EL (cell line): ENCODE measurements at places on chromosomes 3 and 15.

DNA sequence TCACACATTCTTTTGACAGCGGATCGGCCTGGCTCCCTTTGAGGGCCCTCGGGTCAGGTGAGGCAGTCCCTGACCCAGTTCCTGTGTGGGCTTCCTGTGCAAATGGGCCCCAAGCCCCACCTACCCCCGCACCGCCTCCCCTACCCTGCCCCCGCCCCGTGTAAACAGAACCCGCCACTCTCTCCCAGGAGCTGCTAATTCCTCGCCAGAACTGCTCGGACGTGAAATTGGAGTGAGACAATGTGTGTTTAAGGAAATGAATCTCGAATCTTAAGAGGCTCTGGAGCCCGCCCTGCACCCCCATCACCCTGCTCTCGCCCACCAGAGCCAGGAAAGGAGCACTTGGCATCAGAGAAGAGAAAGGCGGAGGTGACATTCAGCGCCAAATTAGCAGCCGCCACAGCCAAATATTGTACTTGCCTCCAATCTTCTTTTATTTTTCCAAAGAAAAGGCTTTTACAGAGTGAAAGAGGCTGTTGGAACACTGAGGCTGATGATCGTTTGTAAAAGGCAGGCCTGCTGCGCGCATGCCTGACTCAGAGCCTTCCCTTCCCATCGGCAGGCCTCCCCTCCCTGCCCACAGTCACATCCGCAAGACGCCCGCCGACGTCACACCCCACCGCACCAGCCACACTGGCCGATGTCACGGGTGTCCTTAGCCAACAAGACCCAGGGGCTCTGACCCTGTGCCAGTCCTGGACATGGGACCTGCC, 53.1 kb downstream of the CACNA2D2 start:
- no peak for DNase-seq

DNA sequence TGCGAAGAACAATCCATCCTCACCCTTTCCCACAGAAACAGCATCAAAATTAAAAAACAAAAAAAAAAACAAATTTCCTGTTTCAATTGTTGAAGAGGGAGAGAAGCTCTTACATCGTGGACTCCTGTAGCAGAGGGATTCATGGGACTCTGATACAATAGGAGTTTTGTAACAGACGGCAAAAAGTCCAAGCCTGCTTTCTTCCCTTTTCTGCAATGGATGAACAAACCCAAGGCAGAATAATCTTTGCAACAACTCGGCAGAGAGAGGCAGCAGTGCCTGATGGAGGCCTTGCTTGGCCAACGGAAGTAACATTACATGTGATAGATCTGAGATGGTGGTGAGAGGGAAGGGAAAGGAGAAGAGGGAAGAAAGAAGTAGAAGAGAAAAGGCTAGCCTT, 26.9 kb downstream of the CCR4 start:
- no peak for DNase-seq

DNA sequence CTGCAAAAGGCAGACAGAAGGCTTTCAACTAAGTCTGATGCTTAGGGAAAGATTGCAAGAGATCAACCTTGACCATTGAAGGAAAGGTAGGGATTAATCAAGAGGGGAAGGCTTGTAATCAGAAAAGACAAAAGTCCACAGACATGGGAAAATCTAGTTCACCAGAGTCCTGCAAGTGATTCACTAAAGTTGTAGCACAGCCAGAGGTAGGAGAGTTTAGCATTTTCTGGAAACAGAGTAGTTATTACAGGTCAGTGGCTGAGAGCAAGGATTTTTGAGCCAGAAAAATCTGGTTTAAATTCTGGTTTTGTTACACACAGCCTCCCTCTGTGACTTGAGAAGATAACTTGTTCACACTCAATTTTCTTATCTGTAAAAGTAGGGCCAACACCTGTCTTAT, 35.3 kb upstream of the DPPA4 start:
- no peak for DNase-seq

GRCh38 chr15:88472225-88472624, 4.7 kb downstream of the MRPS11 start:
- DNase-seq: no peak

DNA sequence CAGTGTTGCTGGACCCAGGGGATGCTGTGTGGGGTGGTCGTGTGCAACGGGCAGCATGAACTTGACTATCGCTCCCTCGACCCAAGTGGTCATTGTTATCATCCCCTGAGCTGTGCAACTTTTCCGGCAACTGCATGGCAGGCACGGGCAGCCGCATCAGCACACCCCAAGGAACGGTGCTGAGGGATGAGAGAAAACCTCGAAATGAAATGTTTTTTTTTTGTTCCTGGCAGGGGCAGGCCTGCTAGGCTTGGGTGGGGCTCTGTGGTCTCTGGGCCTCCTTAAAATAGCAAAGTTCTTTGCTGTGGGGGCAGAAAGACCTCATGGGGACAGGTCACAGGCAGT, 51.4 kb downstream of the CORO2B start:
- no peak for DNase-seq

DNA sequence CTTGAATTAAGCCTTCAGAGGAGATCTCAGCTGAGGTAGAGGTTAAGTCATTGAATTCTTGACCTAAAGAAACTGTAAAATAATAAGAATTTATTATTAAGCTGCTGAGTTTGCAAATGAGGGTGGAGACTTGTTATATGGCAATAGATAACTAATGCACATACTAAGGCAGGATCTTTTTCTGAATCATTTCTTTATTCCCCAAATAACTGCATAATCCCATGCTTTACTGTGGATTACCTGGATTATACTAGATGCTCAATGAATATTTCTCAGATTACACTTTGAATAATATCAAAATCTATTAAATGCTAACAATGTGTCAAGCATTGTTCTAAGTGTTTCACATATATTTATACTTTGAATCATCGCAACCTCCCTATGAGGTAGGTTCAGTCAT, 532.5 kb downstream of the NAALADL2 start:
- no peak for DNase-seq

- DNase-seq: no peak
These were observed 17.3 kb downstream of the PXK start for GRCh38 chr3:58349792-58350626.

DNA sequence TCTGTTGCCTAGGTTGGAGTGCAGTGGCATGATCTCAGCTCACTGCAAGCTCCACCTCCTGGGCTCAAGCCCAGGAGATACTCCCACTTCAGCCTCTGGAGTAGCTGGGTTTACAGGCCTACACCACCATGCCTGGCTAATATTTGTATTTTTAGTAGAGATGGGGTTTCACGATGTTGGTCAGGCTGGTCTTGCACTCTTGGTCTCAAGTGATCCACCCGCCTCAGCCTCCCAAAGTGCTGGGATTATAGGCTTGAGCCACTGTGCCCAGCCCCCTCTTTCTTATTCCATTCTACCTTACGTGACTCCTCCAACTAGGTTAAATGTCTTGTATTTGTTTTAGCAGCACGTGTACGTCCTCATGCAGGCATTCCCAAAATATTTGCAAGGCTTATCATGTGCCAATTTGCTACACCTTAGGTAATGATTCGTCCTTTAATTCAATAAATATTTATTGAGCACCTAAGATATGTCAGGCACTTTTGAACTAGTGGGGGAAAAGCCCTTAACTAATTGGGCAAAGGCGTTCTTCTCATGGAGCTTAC, 14.9 kb upstream of the MAGI1 start:
- no peak for DNase-seq

DNA sequence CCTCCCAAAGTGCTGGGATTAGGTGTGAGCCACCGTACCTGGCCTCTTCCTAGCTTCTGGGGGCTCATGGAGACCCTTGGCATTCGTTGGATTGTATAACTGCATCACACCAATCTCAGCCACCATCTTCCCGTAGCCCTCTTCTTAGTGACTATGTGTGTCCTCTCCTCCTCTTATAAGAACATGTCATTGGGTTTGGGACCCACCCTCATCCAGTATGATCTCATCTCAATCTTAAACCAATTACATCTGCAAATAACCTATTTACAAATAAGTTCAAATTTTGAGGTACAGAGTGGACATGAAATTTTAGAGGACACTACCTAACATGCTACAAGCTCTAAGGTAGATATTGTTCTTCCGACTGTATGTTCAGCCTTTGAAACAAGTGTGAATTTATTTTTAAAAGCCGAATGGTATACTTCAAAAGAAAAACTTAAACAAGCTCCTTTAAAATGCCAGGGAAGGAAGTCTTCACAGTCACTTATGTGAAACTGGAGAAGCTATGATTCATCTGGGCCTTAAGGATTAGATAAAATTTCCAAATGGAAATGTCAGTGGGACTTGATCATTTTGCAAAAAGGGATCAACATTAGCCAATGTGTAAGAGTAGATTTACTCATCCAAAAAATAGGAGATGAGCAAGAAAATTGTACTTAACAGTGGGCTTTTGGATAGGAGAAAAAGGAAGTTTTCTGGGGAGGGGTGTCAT, 225.7 kb downstream of the MEX3B start:
- no peak for DNase-seq

- peak; percentile 4 for DNase-seq
These were observed 351.4 kb downstream of the CNTN3 start for GRCh38 chr3:74263031-74263430.
